Panc1 (cell line): ENCODE measurements at places on chromosomes 2 and 18.

DNA sequence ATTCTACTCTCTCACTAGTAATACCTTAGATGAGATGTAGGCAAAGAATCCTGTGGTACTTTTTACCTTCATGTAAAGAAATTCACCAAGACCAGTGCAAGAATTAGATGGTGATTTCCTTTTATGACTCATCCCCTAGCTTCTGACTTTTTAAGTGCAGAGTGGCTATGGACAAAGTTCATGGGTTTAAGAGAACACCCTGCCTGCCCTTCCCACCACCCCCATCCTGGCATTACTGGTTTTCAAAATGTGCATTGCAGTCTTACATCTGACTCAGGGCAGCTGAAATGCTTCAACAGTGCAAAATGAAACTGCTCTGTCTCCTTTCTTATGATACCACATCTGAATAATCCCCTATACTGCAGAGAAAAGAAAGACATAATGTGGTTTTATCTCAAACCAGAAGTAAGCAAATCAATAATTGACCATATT is 22.6 kb downstream of the MAIP1 start:
- H3K36me3 ChIP-seq = no peaks in the 10 kb centered on the region
- H3K27me3 ChIP-seq = no peaks in the 10 kb centered on the region

GRCh38 chr18:46711444-46711863 is 45.4 kb downstream of the ST8SIA5 start:
- H3K4me1 ChIP-seq = no peaks in the 10 kb centered on the region
- no peak overlapping the region for H3K27ac ChIP-seq
- H3K4me3 ChIP-seq = no peak overlapping the region
- H3K36me3 ChIP-seq = no peaks in the 10 kb centered on the region

DNA sequence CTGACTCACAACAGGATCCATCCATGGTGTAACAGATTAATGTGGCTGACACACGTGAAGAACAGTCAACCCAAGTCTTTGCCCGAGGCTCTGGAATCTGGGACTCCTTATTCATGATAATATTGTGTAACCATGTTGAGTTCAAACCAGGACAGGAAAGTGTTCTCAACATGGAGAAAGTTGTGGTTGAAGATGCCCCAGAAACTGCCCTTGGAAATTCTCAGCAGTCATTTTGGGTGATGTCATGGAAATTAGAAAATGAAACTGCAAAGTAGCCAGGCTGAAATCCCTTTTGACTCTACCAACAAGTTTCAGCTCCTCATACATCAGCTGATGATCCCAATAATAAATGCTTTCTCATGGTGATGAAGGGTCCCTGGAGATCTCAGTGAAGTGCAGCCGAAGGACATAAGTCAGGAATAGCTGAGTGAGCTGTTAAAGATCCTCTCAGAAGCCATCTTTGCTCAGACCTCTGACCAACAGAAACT is 307.7 kb downstream of the TNS1 start:
- H3K4me1 ChIP-seq = no peaks in the 10 kb centered on the region
- no peaks in the 10 kb centered on the region for H3K36me3 ChIP-seq
- DNase-seq = no peak
- H3K27me3 ChIP-seq = no peaks in the 10 kb centered on the region

DNA sequence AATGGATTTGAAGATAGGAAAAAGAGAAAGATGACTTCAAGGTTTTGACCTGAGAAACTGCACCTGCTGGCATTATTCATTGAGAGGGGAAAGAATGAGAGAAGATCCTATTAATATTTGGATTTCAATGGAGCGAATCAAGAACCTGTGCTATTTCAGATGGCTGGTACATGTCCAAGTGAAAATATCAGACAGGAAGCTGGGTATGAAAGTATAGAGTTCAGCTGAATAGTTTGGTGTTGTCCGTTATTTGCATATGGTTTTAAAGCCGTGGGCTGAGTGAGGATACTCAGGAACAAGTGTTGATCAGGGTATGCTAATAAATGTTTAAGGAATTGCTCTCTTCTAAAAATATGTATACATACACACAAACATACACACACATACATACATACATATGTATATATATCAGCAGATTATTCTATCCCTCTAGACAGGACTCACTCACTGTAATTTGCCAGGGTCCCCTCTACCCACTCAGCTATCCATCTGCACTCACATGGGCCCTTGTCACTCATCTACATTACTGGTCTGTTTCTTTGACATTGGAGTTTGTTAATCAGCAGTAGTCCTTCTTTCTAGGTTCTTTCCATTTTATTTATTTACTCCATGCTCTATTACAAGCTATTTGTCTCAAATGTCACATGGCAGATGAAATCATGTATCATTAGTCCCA is 33.9 kb upstream of the IKZF2 start:
- no peak overlapping the region for H3K27ac ChIP-seq
- no peak for DNase-seq
- no peak overlapping the region for H3K4me3 ChIP-seq

DNA sequence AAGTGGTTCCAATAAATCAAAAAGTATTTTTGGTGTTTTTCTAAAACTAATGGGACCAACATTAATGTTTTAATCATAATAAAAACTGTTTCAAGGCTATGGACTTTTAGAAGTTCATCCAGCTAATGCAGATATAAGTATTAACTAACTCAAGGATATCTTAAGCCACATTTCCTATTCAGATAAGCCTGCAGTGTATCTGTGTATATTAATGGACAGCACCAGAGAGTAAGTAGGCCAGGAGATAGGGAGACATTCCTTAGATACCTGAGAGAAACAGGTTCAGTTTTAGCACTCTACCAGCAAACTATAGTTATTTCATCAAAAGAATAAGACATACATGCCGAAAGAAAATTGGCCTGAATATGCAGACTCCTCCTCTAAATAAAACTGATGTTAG is 27.3 kb downstream of the PREPL start:
- no peak for DNase-seq
- H3K4me1 ChIP-seq = no peaks in the 10 kb centered on the region
- no peak overlapping the region for H3K4me3 ChIP-seq
- H3K27me3 ChIP-seq = no peaks in the 10 kb centered on the region
- peaks cover 12% of the 10 kb centered on the region for H3K36me3 ChIP-seq
- H3K27ac ChIP-seq = no peak overlapping the region
